ENCODE measurements at places on chromosomes 4 and X.

- no peak for DNase-seq
These were observed 702.4 kb upstream of the EPHA5 start for GRCh38 chr4:66372706-66373105.

DNA sequence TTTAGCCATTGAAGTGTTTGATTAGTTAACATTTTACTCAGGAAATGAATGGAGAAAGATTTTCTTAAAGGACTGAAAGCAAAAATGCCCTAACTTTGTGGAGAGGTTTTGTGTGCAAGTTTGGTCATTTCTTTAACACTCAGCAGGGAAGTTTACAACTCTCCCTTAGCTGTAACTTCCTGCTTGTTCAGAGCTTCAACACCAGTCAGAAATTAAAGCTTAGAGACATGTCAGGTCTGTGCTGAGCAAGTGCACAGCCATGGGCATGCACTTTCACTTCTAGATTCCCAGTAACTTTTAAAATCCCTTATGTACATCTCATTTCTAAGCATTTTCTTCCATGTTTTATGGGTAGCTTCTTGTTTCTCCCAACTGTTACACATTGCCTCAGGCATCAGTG, 326.0 kb downstream of the ACTRT1 start:
- no peak for DNase-seq

DNA sequence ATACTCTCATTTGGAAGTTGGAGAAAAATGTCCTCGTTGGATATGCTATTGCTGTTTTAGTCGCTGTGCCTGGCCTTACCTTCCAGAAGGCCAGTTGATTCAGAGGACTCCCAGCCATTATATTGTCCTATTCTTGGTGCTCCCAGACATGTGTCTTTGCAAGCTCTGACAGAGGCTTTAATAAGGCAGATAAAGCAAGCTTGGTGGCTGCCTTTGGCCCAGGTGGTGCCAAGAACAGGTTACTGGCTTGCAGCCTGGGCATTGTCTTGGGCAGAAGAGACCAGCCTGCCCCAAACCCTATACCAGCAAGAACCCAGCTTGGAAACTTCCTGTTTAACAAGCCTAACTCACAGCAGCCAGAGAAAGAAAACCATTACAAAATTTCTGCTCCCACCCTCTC, 16.9 kb downstream of the RAI2 start:
- no peak for DNase-seq

DNA sequence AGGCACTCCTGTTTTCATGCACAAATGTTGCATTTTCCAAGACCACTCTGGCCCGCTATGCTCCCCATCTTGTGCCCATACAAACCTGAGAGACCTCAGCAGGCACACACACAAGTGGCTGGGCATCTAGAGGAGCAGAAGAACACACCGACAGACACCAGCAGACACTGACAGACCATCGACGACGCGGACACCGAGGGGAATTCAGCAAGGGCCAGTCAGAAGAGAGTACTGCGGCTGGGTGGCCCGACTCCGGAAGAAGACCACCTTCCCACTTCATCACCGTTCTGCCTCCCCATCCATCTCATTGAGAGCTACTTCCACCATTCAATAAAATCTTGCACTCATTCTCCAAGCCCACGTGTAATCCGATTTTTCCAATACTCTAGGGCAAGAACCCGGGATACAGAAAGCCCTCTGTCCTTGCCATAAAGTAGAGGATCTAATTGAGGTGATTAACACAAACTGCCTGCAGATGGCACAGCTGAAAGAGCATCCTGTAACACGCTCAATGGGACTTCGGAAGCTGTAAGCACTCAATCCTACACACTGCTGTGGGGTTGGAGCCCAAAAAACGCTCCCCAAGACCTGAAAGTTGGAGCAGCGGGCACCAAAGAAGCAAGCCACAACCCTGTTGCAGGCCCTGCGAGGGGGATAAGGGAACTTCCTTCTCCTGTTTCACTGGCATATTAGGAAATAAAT, 780.9 kb downstream of the ARAP2 start:
- no peak for DNase-seq

DNA sequence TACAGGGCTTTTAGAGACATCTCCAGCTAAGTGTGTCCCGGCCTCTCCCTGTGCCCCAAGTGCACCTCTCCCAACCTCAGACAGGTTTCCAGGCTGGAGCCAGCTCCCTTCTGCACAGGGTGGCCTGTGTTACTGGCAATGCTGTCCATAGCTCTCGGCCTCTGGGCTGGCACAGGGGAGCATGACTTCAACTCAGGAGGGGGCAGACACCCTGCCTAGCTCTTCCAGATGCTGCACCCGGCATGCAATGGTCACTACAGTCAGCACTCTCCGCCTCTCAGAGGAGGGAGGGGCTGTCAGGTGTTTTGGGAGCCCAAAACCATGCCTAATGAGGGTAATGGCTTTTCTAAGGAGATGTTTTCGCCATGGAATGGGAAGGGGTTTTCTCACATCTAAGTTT, 2.4 kb upstream of the IRAK1 start:
- no peak for DNase-seq

GRCh38 chrX:153547195-153547594, 29.8 kb downstream of the ATP2B3 start:
- no peak for DNase-seq

- no peak for DNase-seq
These were observed 2.4 kb upstream of the SETD7 start for GRCh38 chr4:139558235-139559088.

DNA sequence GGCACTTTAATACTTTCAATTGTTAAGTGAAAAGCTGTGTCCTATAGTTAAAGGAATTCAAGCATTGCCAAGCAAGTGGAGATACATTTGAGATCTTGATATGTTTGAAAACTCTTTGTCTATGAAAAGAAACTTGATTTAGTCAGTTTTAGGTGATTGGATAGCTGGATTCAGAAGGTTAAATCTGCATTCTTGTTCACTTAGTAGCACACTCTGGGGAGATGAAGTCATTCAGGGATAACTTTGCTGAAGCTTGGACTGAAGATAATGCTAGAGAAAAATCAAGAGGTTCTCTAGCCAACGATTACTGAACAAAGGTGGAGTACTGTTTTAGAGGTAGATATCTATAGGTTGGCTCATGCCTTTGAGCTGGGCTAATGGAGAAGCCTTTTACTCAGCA, 90.6 kb downstream of the DCAF8L2 start:
- DNase-seq: no peak

DNA sequence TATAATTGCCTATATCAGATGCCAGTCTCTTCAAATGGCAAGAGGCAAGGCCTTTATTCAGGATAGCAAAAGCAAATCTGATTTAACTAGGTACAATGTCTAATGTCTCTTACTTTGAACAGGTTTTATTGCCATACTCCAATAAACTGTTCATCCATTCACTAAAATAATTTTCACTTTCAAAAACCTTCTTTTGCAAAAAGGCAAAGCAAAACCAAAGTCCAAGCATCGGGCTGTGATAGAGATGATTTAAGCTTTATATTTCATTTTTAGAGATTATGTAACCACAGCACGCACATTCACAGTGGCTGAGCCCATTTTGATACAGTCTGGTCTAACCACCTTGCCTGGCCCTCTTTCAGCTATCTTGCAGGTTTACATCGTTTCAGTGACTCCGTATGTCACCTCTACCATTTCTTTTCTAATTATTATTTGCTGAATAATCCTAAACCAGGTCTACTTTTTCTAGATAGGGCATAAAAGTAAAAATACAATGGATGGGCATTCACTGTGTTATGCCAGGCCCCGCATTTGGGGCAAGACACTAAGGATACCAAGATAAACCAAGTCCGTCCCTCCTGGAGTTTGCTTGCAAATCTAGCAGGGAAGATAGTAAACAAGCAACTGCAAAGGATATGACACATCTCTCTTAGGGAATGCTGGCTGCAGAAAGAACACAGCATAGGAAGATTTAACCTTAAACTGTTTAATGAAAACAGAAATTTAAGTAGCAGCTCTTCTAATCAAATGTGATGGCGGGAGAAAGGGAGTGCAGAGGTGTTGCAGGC, 1.8 kb downstream of the CASP3 start:
- DNase-seq: no peak

Measured in NCI-H1417 treated with DMSO at 0.1 percent for 48 hours (cell line).